ENCODE measurements at places on chromosomes 2 and 18.

GRCh38 chr18:35376393-35376741 lies 770 bp downstream of the ZNF396 start:
- DNase-seq, result peak; percentile 64

- DNase-seq, result peak; percentile 3
These were observed 29.1 kb downstream of the B3GNT2 start for GRCh38 chr2:62224976-62225375.

DNA sequence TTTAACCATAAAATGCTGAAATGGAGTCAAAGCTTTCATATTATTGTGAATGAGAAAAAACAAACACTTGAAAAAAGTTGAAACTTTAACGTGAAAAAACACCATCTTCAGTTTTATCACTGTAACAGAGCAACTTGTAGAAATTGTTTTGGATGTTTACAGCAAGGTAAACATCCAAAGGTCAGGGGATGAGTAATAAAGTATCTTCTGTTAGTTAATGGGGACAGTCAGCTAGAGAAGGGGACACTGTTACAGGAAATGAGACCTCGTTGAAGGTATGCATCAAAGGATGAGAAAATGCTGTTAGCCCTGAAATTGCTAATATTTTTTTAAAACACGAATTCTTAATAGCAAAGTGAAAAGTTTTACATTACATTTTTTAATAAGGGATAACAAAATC lies 2.9 kb downstream of the RHBDD1 start:
- no peak for DNase-seq

DNA sequence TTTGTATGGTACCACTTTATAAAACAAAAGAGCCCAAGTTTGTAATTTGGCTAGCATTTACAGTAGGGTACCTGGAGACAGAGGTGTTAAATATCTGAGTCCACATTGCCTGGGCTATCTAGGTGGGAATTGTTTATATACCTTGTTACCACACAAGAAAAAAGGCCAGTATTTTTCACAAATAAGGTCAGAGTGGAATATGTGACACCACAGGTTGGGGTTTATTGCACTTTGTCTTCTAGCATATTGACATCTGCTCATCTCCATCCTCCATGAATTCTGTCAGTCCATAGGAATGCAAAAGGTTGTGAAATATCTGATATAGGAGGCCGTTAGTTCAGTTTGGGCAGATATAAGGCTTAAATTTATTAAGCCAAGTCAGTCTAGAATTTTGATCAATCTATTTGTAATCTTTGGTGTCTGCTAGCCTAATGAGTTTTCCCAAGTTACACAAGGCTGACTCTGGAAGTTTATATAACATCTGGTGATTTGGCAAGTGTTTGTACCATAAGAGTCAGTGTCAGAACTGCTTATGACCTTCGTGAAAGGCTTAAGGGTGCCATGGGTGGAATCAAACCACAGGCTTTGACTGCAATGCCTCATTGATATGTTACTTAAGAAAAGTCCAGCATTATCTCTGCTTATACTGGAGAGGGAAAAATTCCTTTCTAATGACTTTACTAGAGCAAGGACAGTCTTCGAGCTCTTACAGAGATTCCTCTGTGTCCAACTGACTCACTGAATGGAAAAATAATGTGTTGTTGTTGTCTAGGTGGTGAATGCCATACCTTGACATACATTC lies 11.3 kb upstream of the DPP4 start:
- DNase-seq, result no peak

DNA sequence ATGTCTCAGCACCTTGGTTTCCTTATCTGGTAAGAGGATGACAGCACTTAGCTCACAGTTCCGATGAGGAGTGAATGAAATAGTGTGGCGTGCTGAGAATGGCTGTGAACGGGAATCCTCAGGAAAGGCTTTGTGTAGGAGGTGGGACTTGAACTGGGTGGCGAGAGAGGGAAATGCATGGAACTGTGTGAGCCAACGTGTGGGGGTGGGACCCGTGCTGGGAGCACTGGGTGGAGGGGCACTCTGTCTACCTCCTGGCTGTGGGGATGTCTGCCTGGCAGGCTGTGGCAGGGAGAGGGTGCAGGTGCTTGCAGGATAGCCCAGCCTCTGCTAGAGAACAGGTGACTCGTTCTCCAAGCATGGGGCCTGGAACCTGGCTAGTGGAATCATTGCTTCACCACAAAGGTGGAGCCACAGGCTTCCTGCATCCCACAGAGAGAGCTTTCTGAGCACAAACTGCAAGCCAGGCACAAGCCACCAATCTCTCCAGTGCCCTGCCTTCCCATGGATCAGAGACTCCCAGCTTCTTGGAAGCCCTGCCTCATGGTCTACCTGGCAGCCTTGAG lies 145.2 kb downstream of the CELF4 start:
- no peak for DNase-seq

- DNase-seq, result no peak
These were observed 1681.7 kb upstream of the DDX18 start for GRCh38 chr2:116132833-116133232.
